Stimulated activated CD8-positive, alpha-beta memory T cell treated with anti-CD3 and anti-CD28 coated beads, Interleukin-7, amount 100 ng/mL, for 1 hour (primary cell): ENCODE measurements at places on chromosomes 1 and 21.

GRCh38 chr1:82226186-82226505 is 425.4 kb downstream of the ADGRL2 start:
- no peak for DNase-seq

- no peak for DNase-seq
Measured at GRCh38 chr21:42918291-42918690, 7.1 kb downstream of the ERVH48-1 start.

DNA sequence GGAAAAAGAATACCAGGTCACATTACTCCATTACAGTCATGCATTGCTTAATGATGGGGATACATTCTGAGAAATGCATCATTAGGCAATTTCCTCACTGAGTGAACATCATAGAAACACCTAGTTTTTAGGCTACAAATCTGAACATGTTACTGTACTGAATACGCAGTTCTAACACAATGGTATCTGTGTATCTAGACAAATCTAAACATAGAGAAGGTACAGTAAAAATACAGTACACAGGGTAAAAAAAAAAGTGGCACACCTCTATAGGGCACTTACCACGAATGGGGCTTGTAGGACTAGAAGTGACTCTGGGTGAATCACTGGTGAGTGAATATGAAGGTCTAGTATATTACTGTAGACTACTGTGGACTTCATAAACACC is 115.7 kb downstream of the AKT3 start:
- DNase-seq, result no peak

- no peak for DNase-seq
Measured at GRCh38 chr1:204087181-204087892, 14.4 kb downstream of the SOX13 start.

DNA sequence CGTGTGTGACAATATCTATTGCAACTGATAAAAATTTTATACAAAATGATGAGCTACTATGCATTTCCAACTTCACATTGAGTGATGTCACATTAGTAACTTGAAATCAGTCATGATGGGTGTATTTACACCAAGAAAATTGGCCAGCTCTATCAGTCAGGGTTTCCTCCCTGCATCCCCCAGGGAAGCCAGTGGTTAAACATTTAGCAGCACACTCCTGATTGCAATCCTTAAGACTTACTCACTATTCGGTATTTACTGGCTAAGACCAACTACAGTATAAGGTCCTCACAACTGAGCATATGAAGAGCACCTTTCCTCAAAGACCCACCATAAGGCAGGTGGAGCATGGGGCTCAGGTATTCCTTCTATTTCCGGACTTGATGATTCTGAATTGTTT is 41.3 kb upstream of the PTGFRN start:
- no peak for DNase-seq

GRCh38 chr1:39896909-39897685 is 4.6 kb downstream of the MYCL start:
- no peak for DNase-seq

DNA sequence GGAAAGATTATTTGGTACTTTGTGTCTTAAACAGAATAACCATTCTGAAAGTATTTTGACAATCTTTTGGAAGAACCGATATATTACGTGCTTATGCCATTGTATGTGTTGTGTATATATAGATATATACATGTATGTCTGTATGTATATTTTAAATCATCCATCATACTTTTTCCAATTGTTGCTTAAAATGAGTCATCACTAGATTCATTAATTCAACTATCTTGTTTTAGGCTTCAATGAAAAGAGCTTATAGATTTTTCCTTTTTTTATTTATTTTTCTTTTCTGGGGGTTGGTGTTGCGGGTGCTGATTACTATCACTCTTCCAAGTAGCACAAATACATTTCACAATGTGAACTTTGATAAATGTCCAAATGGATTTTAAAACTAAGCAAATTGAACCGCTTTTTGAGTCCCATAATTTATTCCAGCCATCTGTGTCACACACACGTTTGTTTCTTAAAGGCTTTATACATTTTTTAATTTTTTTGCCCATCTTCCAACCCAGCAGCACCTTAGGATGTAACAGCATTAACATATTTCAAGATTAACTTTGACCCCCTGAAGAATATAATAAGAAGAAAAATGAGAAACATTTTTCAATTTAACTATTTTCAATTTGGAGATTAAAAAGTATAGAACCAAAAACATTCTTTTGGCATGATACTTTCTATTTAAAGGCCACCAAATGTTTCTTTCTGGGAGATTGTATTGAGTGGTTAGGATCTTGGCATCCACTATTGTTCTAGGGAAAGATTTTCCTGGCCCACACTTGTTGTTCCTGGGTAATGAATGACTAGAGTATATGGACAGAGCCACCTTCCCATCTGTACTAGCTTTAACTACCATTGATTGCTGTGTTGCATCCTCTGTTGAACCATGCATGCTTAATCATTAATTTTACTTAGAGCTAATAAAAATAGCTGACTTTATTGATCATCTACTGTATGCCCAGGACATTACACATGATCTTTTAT is 9.3 kb upstream of the DPYD start:
- DNase-seq, result no peak

DNA sequence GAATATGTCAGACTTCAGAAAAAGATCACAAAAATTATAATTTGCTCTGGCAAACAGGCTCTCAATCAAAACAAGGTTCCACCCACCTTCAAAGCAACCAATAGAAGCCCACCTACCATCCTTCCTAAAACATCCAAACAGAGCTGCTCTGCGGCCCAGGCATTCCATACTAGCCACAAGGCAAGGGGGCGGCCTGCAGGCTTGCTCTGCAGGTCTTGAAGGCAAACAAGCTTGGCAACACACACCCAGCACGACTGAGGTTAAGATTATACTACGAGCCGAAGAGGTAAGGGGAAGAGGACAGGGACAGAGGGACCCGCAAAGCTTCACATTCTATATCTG is 207.3 kb downstream of the SLC45A1 start:
- no peak for DNase-seq

- DNase-seq, result no peak
Measured at GRCh38 chr1:203644661-203645510, 18.3 kb downstream of the ATP2B4 start.

- no peak for DNase-seq
Measured at GRCh38 chr1:110393691-110394492, 3.1 kb upstream of the SLC16A4 start.

DNA sequence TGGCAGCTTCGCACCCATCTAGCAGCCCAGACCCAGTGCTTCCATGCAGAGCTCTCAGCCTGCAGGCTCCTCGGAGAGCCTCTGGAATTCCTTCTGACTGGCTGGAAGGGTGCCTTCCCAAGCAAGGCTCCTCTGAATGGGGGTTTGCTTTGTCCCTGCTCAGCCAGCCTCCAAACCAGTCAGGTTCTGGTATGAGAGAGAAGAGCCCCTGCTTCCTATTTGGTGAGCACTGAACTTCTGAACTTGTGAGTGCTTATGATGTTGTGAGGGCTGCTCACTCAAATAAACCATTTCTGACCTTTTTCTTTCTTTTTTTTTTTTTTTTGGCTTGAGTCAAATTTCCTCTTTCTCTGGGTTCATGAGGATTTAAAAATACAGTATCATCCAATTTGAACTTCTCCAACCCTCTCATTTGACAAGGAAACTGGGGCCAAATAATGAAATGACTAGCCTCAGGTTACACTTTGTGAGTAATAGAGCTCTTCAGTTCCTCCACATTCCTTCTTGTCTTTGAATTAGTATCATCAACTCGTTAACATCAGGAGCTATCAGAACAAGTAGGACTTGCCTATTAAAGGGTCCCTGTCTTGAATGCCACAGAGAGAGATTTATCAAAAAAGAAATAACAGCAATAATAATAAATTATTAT is 39.6 kb downstream of the GFI1 start:
- no peak for DNase-seq

DNA sequence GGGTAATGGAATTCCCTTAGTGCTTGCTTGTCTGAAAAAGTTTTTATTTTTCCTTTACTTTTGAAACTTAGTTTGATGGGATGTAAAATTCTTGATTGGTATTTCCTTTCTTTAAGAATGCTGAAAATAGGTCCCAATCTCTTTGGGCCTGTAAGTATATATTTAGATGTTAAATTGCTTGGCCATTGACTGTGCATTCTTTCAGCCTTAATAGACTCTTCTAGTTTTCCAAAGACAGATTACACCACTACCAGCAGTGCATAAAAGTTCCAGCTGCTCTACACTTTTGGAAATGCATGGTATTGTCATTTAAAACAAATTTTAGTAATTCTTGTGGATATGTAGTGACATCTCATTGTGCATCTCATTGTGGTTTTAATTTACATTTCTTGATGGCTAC is 464.8 kb upstream of the USP24 start:
- no peak for DNase-seq

- peak; percentile 54 for DNase-seq
Measured at GRCh38 chr1:27643600-27644368, 8.8 kb upstream of the FGR start.

GRCh38 chr1:63463248-63463647 is 59.8 kb downstream of the ITGB3BP start:
- DNase-seq, result no peak

GRCh38 chr1:184972315-184973055 is 1.8 kb downstream of the NIBAN1 start:
- DNase-seq, result no peak

DNA sequence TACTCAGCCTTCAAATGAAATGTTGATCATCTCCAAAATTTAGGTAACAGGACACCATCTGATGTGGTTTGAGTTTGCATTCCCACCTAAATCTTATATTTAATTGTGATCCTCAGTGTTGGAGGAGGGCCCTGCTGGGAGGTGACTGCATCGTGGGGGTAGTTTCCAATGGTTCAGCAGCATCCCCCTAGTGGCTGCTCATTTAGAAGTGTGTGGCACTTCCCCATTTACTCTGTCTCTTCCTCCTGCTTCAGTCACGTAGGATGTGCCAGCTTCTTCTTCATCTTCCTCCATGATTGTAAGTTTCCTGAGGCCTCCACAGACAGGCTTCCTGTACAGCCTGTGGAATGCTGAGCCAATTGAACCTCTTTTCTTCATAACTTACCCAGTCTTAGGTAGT is 731.2 kb downstream of the USP25 start:
- no peak for DNase-seq

- DNase-seq, result no peak
Measured at GRCh38 chr1:207128336-207128921, 24.4 kb downstream of the C4BPA start.

- DNase-seq, result no peak
Measured at GRCh38 chr1:43370564-43370963, 2.8 kb upstream of the ELOVL1 start.

- DNase-seq, result no peak
Measured at GRCh38 chr21:19785941-19786340, 1212.3 kb upstream of the NCAM2 start.

GRCh38 chr1:34113362-34113761 is 51.7 kb downstream of the CSMD2 start:
- DNase-seq, result no peak

- no peak for DNase-seq
Measured at GRCh38 chr1:59046730-59047157, 250.2 kb upstream of the FGGY start.

DNA sequence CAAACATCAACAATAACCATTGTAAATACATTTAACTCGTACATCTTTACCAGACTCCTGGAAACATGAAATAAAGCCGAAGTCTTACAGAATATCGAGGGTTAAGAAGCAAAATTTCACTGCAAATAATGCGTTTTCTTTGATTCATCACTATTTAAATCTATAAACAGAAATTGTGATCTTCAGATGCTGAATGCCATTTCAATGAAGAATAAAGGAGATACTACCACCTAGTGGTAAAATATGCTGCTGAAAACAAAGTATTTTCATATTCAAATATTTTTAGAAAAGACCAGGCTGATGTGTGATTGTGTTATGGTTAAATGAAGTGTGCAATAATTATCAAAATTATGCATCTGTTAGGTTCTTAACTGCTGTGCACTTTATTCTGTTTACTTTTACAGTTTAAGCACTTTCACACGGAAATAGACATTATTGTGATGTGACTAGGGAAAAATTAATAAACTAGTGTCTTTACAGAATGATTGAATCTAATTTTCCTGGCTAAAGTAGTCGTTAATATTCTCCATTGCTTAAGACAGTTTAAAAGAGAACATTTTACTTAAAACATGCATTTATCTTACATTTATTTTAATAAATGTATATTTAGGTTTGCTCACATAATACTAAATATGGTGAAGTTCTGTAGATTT is 1093.1 kb downstream of the MRPL39 start:
- DNase-seq, result no peak

DNA sequence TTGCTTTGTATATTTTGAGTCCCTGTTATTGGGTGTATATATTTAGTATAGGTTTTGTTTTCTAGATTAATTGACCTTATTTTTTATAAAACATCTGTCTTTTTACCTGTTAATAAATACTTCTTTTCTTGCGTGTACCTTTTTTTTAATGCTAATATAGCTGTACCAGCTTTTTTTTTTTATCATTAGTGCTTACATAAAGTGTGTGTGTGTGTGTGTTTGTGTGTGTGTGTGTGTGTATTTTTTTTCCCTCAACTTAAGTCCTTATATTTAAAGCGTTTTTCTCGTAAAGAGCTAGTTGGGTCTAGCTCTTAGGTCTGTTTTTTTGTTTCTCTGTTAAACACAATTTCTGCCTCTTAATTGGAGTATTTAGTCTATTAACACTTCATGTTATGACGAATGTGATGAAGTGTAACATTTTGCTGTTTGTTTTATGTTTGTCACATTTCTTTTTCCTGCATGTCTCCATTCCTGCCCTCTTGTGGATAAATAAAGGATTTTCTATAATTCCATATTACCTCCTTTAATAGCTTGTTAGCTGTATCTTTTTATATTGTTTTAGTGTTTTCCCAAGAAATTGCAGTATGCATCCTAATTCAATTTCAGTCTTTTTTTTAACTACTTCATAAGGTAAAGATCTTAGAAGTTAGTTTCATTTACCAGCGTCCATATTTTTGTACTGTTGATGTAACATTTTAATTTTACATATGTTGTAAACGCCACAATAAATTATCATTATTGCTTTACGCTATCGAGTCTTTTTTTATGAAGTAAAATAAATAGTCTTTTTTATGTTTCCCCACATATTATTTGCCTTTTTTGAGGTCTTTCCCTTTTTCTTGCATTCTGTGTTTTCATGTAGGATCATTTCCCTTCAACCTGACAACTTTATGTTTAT is 4.3 kb downstream of the PRMT2 start:
- no peak for DNase-seq

GRCh38 chr1:18703041-18703621 is 72.5 kb downstream of the PAX7 start:
- no peak for DNase-seq

- DNase-seq, result no peak
Measured at GRCh38 chr1:220711056-220711809, 21.1 kb downstream of the C1orf115 start.

GRCh38 chr1:201790261-201790660 is 38.7 kb upstream of the IPO9 start:
- DNase-seq, result no peak
